ENCODE measurements at places on chromosomes 1 and 21. TPM values are rescaled to one million over a fixed set of nuclear protein-coding genes. Genes with fewer than 3 reads are reported as not detected.

- H3K36me3 ChIP-seq = no peaks in the 10 kb centered on the region
- no peaks in the 10 kb centered on the region for H3K4me1 ChIP-seq
- peak overlapping the region; percentile 46 for H3K4me3 ChIP-seq
- H3K27ac ChIP-seq = peak overlapping the region; percentile 77
Observed at GRCh38 chr1:15761366-15762128, 3.0 kb downstream of the FBLIM1 start.

Gene GBP7
- not detected for total RNA-seq

- H3K4me3 ChIP-seq = no peak overlapping the region
- H3K4me1 ChIP-seq = peaks cover 3% of the 10 kb centered on the region
- H3K27ac ChIP-seq = no peak overlapping the region
Observed at GRCh38 chr1:232192781-232193450, 437.0 kb downstream of the SIPA1L2 start.

- H3K4me1 ChIP-seq = no peaks in the 10 kb centered on the region
- no peaks in the 10 kb centered on the region for H3K36me3 ChIP-seq
- H3K27ac ChIP-seq = no peak overlapping the region
- H3K27me3 ChIP-seq = no peaks in the 10 kb centered on the region
Observed at GRCh38 chr1:225928186-225929175, 4.4 kb upstream of the PYCR2 start.

Gene AMY1C
- total RNA-seq = not detected

Gene PFDN2
- 36.4 TPM for total RNA-seq
